ENCODE measurements at places on chromosomes 3 and 15.

GRCh38 chr15:68276668-68277067, 877 bp upstream of the FEM1B start:
- DNase-seq: no peak

- no peak for DNase-seq
Measured at GRCh38 chr15:23853286-23853685, 166.2 kb upstream of the NDN start.

DNA sequence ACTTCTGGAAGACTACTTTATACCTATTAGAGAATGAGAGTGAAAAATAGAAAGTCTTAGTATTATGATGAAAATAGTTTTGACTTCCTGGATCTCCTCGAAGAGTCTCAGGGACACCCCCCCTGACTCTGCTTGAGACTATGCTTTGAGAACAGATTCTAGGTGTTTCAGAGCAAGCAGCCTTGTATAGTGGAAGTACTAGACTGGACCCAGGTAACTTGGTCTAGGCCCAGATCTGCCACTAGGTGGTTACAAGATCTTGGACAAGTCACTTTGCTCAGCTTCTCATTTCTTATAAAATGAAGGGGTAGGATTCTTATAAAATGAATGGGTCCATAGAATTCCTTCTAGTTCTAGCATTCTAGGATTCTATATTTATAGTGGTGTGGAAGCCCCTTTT, 9.1 kb downstream of the ABHD5 start:
- no peak for DNase-seq

GRCh38 chr3:25557694-25558093, 107.0 kb downstream of the TOP2B start:
- no peak for DNase-seq

DNA sequence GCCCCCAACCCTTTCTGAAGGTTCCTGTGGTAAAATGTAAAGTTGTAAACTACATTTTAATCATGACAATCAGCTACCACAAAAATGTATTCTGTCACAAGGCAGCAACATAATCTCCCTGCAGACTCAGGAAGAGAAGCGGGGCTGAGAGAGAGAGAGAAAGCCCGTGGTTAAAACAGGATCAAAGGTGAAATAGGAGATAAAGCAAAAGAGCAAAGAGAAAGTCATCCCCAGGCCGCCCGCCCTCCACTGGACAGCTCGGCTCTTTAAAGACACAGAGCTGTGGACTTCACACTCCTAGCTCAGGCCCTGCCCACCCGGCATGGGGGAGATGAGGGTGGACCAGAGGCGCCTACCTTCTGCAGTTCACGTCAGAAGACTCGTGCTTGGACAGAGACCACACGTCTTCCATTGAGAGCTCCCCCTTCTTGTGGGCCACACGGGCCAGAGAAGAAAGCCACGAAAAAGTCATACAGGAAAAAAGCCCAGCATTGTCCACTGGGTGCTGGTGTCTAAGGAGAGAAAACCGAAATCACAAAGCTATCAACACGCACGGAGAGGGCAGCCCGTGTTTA, 29.4 kb downstream of the ABCC5 start:
- DNase-seq: no peak

GRCh38 chr3:55704521-55704920, 217.4 kb upstream of the WNT5A start:
- DNase-seq: no peak

- DNase-seq: no peak
Measured at GRCh38 chr15:73009066-73010056, 42.9 kb upstream of the NEO1 start.

- DNase-seq: peak; percentile 75
Measured at GRCh38 chr3:43155464-43156121, 49.7 kb upstream of the POMGNT2 start.

GRCh38 chr3:161310649-161311423, 60.5 kb downstream of the SPTSSB start:
- DNase-seq: no peak

DNA sequence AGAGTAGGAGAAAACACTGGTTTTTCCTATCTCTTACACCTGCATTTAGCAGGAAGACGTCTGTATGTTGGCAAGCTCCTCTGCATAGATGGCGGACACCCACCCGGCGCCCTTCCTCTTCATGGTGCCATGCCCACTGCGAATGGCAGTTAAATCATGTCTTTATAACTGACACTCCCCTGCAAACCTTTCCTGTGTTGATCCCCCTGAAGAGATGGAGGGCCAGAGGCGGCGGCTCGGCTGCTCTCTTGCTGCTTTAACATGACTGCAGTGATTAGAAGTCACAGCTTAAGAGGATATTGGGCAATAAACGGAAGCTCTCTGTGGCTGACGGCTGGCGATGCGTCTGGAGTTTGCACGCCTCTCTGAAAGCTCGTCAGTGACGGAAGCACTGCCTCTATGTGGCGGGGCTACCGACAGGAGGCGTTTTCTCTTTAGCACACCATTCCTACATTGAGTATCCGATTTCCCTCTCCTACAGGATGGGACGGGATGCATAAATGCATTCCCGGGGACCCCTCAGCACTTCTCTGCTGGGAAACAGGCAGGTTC, 25.5 kb upstream of the SNRPA1 start:
- peak; percentile 54 for DNase-seq

- DNase-seq: no peak
Measured at GRCh38 chr3:172569128-172570008, 46.1 kb upstream of the TNFSF10 start.

DNA sequence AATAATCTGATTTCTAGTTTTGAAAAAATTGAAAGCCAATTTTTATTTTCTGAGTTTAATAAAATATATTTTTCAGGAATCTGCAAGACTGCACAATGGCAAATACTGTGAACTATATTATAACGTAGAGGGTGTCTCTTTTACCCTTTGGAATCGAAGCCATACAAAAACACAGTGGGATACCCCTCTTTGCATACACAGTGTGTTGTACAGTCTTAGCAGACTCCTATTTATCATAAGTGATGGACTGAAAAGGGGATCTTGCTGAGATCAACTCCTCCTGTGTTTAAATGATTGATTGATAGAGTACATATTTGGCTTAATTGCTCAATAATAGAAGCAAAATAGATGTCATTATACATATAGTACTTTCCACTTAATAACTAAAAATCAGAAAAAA, 981.2 kb downstream of the NSUN3 start:
- DNase-seq: no peak

GRCh38 chr3:31064021-31064420, 169.6 kb upstream of the GADL1 start:
- no peak for DNase-seq

GRCh38 chr15:40511472-40512133, 40.8 kb downstream of the CHST14 start:
- peak; percentile 76 for DNase-seq

All from mucosa of gallbladder (tissue), 1 donor.